ENCODE measurements at places on chromosomes 1 and 21.

DNA sequence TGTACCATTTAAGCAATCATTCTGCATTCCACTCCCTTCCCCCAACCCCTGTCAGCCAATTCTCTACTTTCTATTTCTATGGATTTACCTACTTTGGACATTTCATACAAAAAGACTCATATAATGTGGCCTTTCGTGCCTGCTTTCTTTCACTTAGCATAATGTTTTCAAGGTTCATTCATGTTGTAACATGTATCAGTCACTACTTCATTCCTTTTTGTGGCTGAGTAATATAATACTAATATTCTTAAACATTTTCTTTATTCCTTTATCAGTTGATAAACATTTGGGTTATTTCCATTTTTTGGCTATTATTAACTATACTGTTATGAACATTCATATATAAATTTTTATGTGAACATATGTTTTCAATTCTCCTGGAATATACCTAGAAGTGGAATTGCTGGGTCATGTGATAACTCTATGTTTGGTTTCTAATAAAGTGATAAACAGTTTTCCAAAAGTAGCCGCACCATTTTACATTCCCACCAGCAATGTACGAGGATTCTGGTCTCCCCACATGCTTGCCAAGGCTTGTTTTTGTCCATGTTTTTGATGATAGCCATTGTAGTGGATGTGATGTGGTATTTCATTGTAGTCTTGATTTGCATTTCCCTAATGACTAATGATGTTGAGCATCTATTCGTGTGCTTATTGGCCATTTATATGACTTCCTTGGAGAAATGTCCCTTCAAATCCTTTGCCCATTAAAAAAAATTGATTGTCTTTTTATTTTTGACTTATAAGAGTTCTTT is 61.9 kb upstream of the GNG12 start:
- no peak for DNase-seq

DNA sequence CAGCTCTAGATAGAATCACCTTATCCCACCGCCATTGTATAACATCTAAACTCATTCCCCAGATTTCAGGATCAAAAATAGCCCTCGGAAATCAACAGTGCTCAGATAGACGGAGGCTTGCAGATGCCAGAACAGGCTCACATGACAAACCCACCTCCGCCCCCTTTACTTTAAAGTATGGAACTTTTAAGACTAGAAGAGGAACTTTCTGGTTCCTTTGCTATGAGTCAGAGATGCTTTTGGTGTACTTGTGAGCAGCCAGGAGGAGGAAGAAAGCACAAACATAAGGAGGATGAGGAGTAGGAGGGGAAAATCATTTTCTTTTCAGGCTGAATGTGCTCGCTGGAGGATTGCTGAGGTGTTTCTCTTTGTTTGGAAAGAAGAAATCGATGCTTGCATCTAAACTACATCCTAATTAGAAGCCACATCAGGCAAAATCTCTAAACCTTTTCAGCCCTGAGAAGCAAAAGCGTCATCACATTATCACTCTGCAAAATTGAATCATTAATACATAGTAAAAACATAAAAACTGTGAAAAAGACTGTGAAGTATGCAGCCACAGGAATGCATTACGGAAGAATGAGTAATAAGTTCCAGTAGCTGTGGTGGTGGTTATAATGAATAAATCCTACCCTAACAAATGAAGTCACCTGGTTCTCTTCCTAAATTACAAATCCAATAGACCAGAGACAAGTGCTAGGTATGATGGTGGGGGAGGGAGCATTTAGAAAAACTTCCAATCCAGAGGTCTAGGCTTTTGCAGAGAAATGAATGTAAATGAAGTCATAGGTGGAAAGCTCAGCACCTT is 251.3 kb downstream of the KCNH1 start:
- DNase-seq: no peak

GRCh38 chr1:59685101-59685500 is 129.6 kb upstream of the HOOK1 start:
- no peak for DNase-seq

DNA sequence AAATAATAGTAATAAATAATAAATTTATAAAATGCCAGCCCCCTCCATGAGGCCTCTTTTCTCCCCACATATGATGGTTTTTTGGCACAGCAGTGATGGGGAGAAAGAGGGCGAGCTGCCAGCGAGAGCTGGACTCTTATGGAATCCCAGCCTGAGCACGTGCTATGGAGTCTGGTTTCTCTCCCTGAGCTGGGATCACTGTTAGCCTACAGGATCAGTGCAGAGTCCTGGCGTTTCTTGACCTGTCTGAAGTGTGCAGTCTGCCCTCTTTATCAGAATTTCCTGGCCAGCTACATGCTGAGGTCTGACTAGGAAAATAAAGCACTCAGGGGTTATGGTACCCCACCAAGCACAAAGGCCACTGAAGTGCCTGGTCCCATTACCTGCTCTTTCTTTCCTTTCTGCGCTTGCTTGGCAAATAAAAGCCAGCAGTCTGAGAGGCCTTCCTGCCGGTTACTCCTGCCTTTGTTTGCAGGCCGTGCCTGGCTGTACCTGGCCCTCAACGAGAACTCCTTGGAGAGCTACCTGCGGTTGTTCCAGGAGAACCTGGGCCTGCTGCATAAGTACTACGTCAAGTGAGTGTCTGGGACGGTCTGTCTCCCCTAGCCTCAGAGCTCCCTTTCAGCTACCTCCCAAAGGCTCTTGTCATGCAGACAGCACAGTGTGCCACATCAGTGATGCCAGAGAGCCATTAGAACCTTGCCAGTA is 18.5 kb upstream of the SLC25A34 start:
- no peak for DNase-seq

Measured in amniotic stem cell (primary cell).